ENCODE measurements at places on chromosomes 2 and 18.
A peak's percentile ranks its signal among the peaks of the same experiment; 100 is the strongest.

DNA sequence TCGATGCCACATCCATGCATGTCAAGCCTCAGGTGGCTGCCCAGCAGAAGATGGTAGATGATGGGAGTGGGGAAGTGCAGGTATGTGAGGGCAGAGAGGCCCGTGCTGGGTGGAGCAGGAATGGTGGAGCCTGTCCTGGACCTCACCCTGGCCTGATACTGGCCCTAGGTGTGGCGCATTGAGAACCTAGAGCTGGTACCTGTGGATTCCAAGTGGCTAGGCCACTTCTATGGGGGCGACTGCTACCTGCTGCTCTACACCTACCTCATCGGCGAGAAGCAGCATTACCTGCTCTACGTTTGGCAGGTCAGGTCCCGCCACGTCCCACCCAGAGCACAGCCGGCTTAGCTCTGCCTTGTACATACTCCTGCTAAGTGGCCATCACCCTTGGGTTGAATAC lies 13.0 kb downstream of the VIL1 start:
- no peaks in the 10 kb centered on the region for H3K27me3 ChIP-seq
- H3K4me3 ChIP-seq = no peak overlapping the region
- DNase-seq = no peak
- H3K36me3 ChIP-seq = no peaks in the 10 kb centered on the region

DNA sequence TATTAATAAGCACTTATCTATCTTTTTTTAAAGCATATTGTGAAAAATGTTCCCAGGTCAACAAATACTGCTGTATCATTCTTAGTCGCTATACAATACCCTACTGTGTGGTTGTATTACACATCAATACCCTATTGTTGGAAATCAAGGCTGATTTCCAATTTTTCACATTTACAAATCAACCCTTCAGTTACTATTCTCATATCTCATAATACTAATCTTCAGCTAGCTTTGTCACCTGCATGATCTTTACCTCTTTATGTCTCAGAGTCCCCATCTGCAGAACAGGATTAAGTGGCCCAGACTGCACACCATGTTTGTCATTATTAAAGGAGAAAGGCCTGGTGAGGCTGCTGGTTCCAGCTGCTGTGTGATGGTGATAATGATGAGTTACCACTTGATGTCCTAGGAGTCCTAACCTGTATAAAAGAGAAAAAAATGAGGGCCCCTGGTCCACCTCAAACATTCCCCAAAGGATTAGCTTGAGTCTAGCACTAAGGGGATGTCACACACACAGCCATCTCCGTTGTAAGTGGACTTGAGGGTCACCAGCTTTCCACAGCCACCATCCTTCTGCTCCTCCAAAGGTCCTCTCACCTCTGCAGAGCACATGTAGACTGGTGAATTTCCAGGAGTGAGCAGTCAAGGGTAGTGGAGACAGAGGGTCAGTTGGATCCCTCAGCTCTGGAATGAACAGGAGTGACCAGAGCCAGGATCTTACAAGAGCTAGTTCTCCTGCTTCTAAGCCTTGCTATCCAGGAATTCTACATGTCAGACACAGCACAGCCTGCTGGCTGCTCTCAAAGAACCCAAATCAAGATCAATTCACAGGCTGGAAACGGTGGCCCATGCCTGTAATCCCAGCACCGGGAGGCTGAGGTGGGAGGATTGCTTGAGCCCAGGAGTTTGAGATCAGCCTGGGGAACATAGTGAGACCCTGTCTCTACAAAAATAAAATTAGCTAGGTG lies 36.0 kb upstream of the BIN1 start:
- no peak for DNase-seq
- H3K27me3 ChIP-seq = peaks cover 4% of the 10 kb centered on the region
- H3K4me3 ChIP-seq = no peak overlapping the region
- no peak overlapping the region for H3K27ac ChIP-seq
- H3K36me3 ChIP-seq = no peaks in the 10 kb centered on the region

- no peak overlapping the region for H3K27ac ChIP-seq
- no peaks in the 10 kb centered on the region for H3K27me3 ChIP-seq
- DNase-seq = no peak
- no peak overlapping the region for H3K4me3 ChIP-seq
Observed at GRCh38 chr2:23826040-23826439, 100.9 kb downstream of the ATAD2B start.

GRCh38 chr18:43634994-43635393 lies 357.7 kb upstream of the SYT4 start:
- H3K4me1 ChIP-seq = no peaks in the 10 kb centered on the region
- DNase-seq = no peak
- H3K27ac ChIP-seq = no peak overlapping the region
- H3K36me3 ChIP-seq = no peaks in the 10 kb centered on the region
- H3K4me3 ChIP-seq = no peak overlapping the region

DNA sequence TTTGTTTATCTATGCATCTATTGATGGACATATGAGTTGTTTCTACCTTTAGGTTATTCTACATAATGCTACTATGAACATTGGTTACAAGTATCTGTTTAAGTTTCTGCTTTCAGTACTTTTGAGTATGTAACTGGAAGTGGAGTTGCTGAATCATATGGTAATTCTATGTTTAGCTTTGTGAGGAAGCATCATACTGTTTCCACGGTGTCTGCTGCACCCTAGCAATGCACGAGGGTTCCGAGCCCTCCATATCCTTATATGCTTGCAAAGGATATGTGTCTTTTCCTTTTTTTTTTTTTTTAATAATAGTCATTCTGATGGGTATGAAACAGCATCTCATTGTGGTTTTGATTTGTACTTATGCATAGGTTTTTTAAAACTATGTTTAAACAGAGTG lies 83.7 kb downstream of the FMNL2 start:
- H3K27me3 ChIP-seq = no peaks in the 10 kb centered on the region
- no peaks in the 10 kb centered on the region for H3K36me3 ChIP-seq
- no peak for DNase-seq
- H3K27ac ChIP-seq = no peak overlapping the region
- no peak overlapping the region for H3K4me3 ChIP-seq

DNA sequence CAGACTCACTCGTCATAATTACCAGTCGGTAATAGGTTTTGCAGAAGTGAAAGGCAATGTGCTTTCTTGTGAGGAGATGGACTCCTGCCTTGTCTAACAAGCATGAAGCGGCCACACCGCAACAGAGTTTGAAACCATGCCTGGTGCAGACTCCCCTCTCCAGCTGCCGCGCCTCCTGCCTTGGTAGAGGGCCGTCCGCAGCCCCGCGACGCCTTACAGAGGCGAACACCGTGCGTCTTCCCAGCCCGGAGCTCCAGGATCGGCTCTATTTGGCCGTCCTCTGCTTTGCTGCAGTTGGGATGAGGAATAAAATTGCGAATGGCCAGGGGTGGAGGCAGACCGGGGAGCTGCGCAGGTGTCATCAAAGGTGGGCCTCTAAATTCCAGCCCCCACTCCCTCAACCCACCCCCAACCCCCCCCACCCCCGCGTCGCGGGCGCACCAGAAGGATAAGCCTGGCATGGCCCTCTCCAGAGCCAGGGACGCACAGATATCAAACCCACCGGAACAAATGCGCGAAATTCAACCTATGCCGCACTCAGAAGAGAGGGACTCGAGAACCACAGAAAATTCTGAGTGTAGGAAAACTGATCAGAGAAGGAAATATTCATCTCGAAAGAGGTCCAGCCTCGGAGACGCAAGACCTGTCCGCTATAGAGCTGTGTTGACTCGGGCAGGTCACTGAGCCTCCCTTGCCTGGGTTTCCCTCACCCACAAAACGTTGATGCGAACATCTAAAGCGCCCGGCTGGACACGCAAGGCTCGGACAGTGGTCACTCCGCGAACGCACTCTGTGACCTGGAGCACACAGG lies 1.1 kb downstream of the TRABD2A start:
- peaks cover 44% of the 10 kb centered on the region for H3K4me1 ChIP-seq
- no peaks in the 10 kb centered on the region for H3K27me3 ChIP-seq
- peak overlapping the region; percentile 97 for H3K27ac ChIP-seq
- DNase-seq = no peak
- H3K4me3 ChIP-seq = peak overlapping the region; percentile 97

DNA sequence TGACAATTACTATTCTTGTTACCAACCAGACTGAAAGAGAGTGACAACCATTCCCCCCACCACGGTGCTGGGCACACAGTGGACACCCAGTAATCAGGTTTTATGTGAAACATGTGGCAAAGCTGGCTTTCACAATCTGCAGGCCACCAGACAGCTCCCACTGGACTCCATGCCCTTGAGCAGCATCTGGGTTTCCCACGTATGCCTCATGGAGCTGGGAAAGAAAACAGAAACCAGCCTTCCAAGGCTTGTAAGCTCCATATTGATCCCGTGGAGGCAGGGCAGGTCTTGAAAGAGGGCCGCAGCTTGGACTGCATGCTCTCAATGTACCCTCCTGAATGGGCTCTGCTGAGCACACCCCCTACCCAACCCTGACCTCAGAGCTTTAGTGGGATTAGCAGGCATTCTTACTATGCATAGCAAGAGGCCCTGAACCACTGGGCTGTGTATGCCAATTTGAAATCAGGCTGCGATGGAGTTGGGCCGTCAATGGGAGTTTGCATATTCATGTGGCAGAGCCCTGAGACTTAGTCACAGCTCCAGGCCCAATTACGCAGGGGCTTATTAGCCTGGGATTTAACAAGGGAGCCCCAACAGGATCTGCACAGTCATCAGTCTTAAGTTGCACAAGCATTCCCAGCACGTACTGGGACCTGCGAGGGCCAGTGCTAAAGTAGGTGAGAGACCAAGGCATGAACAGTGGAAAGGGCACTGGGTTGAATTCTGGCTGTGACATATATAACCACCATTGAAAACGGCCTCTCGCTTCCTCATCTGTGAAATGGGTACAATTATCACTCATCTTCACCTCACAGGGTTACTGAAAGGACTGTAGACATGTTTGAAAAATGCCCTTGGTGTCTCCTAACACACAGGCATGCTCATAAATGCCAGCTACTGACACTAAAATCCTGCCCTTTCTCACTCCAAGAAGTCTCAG lies 10.5 kb downstream of the C1QL2 start:
- H3K27me3 ChIP-seq = peaks cover 16% of the 10 kb centered on the region
- no peaks in the 10 kb centered on the region for H3K4me1 ChIP-seq
- no peak overlapping the region for H3K27ac ChIP-seq
- no peak overlapping the region for H3K4me3 ChIP-seq

GRCh38 chr18:45920367-45920766 lies 46.8 kb downstream of the EPG5 start:
- no peak overlapping the region for H3K4me3 ChIP-seq
- peaks cover 94% of the 10 kb centered on the region for H3K36me3 ChIP-seq
- H3K27ac ChIP-seq = no peak overlapping the region
- no peaks in the 10 kb centered on the region for H3K27me3 ChIP-seq
- H3K4me1 ChIP-seq = peaks cover 12% of the 10 kb centered on the region
- no peak for DNase-seq

DNA sequence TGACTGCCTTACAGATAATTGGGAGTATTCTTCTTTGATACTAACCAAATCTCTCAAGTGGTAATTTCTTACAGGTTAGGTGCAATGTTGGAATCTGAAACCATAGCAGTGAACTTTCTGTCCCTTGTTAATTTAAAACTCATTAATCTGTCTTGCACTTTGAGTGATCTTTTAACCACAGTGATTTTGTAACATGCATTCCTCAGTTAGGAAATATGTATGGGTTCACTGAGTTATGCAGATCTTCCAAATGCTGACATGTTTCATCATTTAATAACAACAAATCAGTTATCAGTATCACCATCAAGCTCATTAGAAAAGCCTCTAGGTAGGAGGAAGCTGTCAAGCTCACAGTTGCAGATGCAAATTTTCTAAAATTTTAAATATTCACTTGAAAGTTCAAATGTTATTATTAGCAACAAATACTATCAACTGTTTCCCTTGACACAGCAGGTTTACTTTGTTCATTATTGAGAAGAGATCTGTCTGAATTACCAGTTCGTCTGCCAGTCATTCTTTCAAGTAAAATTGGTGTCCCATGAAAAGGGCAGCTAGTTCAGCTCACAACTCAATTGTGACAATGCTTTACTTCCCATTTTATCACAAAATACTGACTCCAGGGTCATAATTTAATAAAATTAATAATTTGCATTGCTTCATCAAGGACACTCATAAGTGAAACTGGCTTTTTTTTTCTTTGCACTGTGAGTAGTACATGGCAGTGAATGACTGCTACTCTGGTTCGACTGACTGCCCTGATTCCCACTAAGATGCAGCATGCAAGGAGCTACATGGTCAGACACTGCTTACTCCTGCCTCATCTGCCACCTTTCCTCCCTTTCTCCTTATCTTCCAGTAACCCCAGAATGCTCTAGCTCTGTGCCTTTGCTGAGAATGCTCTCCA lies 31.6 kb downstream of the SUCLG1 start:
- H3K27me3 ChIP-seq = no peaks in the 10 kb centered on the region
- H3K4me3 ChIP-seq = no peak overlapping the region
- DNase-seq = no peak
- no peak overlapping the region for H3K27ac ChIP-seq

- peaks cover 7% of the 10 kb centered on the region for H3K27me3 ChIP-seq
- peaks cover 1% of the 10 kb centered on the region for H3K4me1 ChIP-seq
- no peak overlapping the region for H3K27ac ChIP-seq
- H3K36me3 ChIP-seq = no peaks in the 10 kb centered on the region
Observed at GRCh38 chr2:236049981-236050380, 118.2 kb downstream of the GBX2 start.

- no peak overlapping the region for H3K27ac ChIP-seq
- no peak for DNase-seq
- H3K36me3 ChIP-seq = peaks cover 40% of the 10 kb centered on the region
- H3K27me3 ChIP-seq = no peaks in the 10 kb centered on the region
Observed at GRCh38 chr2:151251012-151251411, 10.7 kb downstream of the RBM43 start.

All from naive thymus-derived CD8-positive, alpha-beta T cell (primary cell).